Heart right ventricle (tissue), 16 donors: ENCODE measurements at places on chromosomes 13 and 19. TPM values are rescaled to one million over a fixed set of nuclear protein-coding genes. Genes with fewer than 3 reads are reported as not detected.

DNA sequence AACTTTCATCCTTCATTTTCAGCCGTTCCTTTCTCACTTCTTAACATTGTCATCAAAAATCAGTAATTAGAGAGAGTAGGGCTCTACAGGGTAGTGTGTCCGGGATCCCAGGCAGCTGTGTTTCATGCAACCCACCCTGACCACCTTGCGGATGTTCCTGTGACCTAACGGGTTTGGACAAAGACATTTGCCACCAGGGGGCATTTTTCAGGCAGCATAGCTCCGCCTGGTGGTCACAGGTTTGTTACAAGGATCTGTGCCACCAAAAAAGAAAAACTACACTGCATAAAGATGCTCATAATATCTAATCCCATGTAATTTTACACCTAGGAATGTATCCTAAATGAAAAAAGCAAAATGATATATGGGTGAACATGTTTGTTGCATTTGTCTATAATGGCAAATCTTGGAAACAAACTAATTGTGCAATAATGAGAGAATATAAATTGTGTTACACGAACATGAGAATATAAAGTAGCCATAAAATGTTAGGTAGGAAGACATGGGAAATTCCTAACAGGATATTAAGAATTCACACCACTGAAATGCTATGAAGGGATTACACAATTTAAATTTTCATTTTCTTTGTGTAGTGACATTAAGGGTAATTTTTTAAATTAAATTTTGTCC, 123.0 kb downstream of the SLC7A1 start:
- no peak for DNase-seq

MAP3K10 gene
- 10.8 TPM for total RNA-seq

DNA sequence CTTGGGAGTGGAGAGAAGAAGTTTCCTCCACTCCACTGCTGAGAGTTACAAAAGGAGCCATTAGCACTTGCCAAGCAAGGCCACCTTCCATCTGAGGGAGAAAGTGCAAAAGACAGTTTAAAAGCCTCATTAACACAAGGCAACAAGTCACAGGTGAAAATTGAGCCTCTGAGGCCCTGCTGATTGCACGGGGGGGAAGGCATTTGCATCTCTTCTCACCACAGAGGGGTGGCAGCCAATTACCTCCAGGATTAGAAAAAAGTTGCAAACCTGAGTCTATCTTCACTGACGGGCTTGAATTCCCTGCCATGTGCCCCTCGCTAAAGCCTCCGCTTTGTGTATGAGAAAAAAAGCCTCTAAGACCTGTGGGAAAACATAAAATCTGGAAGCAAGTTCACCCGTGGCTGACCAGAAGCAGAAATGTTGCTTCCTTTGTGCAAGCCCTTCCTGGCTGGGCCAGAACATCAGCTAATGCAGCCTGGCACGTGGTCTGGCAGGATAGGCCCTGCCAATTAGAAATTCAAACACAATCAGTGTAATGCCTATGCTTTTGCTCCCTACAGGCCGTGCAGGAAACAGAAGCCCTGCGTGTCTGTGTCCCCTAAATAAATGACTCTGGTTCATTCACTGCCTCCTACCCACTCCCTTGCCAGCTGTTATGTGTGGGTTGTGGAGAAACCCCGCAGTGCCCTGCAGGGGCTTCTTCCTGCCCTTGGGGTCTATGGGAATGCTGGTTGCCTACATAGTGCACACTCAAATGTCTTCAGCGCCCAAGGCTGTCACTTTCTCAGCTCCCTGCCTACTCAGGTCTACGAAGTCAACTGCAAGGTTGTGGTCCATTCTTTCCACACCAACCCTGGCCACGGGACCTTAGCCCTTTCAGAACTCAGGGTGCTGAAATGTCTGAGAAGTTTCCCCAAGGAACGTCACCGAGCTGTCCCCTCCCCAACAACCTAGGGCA, 150.2 kb downstream of the UQCRFS1 start:
- DNase-seq = no peak

GRCh38 chr19:55284405-55285058, 735 bp downstream of the BRSK1 start:
- no peak for DNase-seq

DNA sequence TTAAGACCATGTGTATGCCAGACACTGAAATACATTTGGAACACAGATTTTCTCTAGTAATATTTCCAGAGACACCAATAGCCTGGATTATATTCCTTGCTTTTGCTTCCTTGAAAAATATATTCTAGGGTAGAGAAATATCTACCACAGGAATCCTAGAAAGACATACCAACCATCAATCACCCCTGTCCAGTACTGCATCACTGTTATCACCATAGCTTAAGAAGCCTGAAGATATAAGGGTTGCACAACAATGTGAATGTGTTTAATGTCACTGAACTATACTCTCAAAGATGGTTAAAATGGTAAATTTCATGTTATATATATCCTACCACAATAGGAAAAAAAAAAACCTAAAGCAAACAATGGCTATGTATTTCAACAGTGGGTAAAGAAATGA, 163.6 kb downstream of the DIAPH3 start:
- DNase-seq = no peak

DNA sequence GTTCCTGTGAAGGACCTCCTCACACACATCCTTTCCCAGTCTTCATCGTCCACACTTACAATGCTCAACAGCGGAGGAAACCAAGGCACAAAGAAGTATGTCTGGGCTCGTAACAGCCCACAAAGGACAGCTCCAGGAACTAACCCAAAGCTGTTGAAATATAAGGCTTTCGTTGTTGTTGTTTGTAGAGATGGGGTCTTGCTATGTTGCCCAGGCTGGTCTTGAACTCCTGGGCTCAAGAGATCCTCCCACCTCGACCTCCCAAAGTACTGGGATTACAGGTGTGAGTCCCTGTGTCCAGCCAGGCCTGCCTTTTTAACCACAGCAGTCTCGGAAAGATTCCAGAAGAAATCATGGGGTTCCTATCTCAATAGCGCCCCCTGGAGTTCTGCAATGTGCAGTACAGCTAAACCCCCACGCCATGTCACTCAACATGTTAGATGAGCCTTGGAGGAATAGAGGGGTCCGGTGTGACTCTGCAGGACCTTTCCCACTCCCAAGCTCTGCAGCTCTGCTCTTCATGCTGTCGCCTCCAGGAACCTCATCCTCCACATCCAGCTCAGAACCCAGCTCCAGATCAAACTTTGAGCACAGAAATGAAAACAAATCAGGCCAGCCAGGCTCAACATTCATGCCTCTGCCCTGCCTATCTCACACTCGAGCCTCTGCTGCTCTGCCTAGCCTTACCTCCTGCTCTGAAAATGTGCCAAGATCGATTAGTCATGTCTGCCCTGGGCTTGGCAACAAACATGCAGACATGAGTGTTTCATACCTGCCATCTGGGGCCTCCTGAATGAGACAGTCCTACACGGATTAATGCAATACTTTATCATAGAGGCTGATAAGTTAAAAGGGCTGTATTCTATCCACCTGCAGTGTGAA, 7.5 kb downstream of the PLA2G4C start:
- DNase-seq = no peak

DNA sequence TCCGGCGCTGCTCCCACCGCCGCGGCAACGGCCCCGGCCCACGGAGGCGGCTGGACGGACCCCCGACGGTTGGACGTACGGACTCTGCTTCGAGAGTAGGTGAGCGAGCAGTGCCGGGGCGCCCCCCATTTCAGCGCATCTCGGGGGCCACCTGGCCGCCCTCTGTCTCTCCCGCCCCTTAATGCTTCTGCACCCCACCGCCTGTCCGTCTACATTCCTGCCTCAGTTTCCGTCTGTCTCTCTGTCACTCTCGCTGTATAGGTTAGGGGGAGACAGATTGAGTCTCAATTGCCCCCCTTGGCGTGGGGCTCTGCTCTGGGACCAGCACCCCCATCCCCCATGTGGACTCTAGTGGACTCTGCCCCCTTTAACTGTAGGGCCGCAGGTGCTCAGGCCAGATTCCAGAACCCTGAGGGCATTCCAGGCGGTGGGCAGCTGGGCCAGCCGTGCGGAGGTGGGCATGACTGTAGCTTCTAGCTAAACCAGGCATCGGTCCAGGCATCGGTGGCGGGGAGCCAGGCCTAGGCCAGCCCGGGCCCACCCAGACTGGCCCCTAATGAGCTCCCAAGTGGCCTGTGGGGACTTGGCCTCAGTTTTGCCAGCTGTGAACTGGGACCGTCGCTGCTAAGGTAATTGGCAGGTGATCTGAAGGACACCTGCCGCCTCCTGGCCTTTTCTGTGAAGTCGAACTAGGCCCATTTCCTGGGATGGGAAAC, 373 bp downstream of the TNFAIP8L1 start:
- DNase-seq = peak; percentile 37

DNA sequence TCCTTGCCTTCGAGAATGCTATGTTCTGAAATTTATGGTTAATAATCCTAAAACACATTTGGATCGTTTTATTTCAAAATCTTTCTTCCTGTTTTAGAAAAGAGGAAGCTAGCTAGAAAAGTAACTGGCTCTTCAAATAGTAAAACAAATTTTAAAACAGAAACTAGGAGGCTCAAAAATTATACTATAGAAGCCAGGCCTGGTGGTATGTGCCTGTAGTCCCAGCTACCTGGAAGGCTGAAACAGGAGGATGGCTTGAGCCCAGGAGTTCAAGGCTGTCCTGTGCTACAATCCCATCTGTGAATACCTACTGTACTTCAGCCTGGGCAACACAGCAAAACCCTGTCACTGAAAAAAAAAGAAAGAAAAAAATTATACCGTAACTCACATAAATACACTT, 57.9 kb downstream of the ELF1 start:
- no peak for DNase-seq

DNA sequence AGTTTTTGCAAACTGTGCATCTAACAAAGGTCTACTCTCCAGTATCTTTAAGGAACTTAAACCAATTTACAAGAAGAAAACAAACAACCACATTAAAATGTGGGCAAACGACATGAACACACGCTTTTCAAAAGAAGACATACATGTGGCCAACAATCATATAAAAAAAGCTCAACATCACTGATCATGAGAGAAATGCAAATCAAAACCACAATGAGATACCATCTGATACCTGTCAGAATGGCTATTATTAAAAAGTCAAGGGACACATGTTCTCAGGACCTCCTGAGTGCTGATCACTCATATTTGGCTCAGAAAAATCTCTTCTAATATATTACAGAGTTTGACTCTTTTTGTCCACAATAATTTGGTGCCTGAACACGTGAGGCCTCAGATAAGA, 14.2 kb upstream of the LILRB1 start:
- no peak for DNase-seq

HSD17B14 gene
- 5.3 TPM for total RNA-seq

- DNase-seq = peak; percentile 85
Observed at GRCh38 chr19:55216461-55217198, 7.3 kb upstream of the PTPRH start.

DNA sequence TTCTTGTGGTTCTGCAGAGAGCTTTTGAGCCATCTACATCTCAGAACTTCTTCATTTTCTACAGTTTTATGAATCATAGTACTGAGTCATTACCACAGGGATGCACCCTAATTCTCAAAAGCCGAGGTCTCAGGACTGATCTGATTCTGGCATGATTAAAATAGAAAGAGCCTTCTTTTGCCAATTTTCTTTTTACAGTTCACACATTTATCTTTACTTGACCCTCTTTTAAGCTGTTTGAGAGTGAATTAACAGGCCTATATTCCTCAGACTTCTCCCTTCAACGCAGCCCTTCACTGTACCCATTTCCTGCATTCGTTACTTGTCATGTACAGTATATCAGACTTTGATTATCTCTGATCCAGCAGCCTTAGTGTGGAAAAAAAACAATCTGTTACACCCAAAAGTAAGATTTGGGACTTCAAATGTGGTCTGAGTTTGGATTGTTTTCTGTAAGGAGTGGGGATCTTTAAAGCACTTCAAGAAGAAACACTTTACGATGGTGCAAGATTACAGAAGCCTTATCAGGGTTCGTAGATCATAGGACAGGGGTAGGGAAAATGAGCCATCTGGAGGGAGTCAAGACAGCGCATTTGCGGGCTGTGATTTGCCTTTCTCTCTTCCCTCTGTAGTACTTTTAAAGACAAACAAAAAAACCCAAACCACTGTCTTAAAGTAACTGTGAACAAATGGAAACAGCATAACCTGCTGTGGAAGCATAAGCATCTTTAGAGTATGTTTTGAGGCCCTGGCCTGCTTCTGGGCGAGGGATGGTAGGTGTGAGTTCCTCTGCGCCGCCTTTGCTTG, 15.3 kb upstream of the GPR183 start:
- DNase-seq = no peak

DNA sequence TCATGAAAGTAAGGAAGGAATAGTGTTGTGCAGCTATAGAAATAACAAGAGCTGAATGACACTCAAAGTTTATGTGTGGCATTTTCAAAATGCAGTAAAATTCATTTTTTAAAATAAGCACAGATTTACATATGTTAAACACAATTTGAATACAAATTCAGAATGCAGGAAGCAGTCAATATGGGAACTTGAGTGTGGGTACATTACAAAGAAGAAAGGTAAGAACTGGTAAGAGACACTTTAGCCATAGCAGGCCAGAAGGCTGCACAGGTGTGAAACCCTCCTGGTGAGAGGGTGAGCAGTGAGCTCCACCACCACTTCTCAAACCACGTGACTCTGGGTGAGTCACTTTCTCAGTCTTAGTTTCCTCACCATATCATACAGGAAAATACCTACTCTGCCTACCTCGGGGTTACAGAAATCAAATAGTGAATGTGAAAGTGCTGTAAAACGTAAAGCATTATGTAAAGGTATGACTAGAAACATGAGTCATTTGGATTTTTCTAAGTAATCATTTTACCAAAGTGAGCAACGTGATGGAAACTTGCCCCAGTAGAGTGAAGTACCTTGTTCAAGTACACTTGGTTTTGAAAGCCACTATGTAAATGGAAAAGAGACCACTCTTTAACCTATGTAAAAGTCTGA, 40.5 kb downstream of the USP12 start:
- no peak for DNase-seq

GRCh38 chr13:42760951-42761350, 20.4 kb upstream of the FAM216B start:
- DNase-seq = no peak

NCAN gene
- total RNA-seq = not detected

DNA sequence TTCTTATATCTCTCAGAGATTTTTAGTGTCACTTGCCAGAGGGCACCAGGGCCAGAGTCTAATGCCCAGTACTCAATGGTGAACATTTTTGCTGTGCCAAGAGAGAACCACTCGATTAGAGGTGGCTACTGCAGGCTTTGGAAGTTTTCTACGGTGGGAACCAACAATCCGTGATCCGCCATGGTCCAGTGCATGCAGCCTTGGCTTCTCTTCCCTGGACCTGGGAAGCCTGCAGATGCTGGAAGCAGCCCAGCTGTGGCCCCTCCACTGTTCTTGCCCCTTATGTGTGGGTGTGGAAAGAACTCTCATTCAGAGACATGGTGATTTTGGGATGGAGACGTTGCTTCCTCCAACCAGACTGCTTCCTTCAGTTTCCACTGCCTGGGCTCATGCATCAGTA, 224.2 kb downstream of the TSHZ3 start:
- no peak for DNase-seq

GRCh38 chr13:36347531-36348210, 1.5 kb upstream of the SPART start:
- DNase-seq = no peak

ELAVL1 gene
- total RNA-seq = 57.3 TPM

- no peak for DNase-seq
Observed at GRCh38 chr13:51928231-51928630, 66.5 kb downstream of the CCDC70 start.

GNG8 gene
- not detected for total RNA-seq
